Activated naive CD4-positive, alpha-beta T cell treated with Interleukin-2 at 50 U/mL for 16 hours (primary cell): ENCODE measurements at places on chromosomes 7 and 10.

- no peak for DNase-seq
These were observed 7.7 kb downstream of the INSIG1 start for GRCh38 chr7:155305231-155305904.

- no peak for DNase-seq
These were observed 175.3 kb upstream of the TMEM229A start for GRCh38 chr7:124208173-124208572.

DNA sequence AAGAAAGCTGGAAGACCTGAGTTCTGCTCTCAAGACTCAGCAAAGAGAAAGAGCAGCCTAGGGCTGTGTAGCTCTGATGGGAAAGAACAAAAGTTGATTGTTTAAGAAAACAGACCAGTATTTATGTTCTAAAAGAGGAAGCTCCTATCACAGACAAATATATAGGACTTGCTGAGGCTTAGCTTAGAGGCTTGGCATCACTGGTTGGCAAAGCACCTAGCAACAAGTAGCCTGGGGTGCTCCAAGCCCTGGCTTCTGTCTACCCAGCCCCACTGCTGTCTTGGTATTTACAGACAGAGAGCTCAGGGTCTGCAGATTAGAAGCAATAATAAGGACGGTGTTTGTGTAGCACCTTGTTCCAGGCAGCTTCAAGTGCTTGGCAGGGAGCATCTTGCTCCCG is 36.9 kb upstream of the CCDC3 start:
- no peak for DNase-seq

DNA sequence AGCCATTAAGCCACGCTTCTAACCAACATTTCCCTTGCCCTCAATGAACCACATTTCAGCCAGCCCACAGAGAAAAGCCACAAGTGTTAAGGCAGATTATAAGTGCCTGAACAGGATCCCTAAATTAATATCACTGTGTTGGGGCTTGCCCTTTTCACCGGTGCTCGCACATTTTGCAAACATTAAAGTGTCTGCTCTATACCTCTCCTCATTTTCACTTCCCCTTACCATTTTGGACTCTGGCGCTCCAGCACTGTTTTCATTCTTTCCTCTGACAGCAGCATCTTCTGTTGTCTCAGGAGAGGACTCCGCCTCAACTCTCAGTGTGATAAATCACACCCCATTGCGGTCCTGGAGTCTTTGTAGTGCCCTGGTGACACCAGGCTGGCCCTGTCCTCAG is 274.2 kb downstream of the BAMBI start:
- no peak for DNase-seq

- no peak for DNase-seq
These were observed 49.0 kb upstream of the STK17A start for GRCh38 chr7:43533801-43534479.

DNA sequence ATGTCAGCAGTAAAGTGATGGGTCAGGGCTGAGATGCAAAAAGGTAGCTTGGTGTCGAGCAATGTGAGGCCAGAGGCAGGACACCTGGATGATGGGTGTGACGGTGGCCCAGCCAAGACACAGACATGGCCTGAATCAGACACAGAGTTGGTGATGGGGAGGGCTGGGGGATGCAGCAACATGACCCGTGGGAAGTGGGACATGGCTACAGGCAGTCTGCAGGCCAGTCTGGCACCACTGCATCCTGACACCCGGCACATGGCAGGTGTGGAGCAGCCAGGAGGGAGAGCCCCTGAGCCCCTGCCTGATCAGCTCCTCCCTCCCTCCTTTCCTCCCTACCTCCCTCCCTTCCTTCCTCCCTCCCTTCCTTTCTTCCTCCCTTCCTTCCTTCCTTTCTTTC is 114.8 kb upstream of the WDR11 start:
- DNase-seq: no peak

- peak; percentile 36 for DNase-seq
These were observed 15.4 kb downstream of the NFE2L3 start for GRCh38 chr7:26167303-26167934.

- DNase-seq: no peak
These were observed 94.5 kb downstream of the INPP5A start for GRCh38 chr10:132632091-132632561.

DNA sequence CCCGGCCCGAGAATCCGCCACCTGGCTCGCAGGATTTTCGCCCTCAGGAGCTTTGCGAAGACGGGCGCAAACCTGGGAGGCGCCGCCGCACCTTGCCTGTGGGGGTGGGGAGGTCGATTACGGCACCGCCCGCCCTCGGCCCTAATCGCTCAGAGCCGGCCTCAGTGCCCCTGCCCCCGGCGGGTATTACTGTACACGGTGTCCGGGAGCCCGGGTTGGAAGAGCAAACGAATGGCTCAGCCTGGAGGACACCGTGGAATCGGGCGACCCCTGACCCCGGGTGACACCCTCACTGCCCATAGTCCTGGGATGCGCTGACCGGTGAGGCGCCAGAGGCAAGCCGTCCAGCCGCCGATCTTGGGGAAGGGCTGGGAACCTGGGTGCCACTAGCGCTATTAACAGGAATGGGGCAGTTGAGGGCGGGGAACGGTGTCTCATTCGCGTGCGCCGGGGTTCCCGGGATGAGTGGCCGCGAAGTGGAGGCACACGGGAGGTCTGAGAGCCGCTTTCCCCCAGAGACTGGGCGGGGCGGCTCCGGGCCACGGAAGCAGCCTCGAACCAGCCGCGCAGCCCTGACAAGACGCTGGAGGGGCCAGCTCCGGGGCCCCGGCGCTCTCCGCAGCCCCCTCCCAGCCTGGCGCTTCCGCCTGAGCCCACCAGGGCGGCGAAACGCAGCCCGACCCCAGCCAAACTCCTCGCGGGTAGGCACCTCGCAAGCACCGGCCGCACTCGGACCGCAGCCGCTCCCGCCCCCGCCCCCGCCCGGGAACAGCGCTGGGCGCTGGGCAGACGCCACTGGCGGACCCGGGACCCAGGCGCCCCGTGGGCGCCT is 167.5 kb downstream of the NRF1 start:
- peak; percentile 18 for DNase-seq

GRCh38 chr7:42237811-42238541 is 967 bp upstream of the GLI3 start:
- no peak for DNase-seq

GRCh38 chr10:11597470-11597869 is 14.0 kb downstream of the USP6NL start:
- no peak for DNase-seq

GRCh38 chr10:119541046-119541445 is 1.5 kb downstream of the RGS10 start:
- DNase-seq: peak; percentile 41

GRCh38 chr10:126227762-126228134 is 160.5 kb downstream of the ADAM12 start:
- DNase-seq: no peak

DNA sequence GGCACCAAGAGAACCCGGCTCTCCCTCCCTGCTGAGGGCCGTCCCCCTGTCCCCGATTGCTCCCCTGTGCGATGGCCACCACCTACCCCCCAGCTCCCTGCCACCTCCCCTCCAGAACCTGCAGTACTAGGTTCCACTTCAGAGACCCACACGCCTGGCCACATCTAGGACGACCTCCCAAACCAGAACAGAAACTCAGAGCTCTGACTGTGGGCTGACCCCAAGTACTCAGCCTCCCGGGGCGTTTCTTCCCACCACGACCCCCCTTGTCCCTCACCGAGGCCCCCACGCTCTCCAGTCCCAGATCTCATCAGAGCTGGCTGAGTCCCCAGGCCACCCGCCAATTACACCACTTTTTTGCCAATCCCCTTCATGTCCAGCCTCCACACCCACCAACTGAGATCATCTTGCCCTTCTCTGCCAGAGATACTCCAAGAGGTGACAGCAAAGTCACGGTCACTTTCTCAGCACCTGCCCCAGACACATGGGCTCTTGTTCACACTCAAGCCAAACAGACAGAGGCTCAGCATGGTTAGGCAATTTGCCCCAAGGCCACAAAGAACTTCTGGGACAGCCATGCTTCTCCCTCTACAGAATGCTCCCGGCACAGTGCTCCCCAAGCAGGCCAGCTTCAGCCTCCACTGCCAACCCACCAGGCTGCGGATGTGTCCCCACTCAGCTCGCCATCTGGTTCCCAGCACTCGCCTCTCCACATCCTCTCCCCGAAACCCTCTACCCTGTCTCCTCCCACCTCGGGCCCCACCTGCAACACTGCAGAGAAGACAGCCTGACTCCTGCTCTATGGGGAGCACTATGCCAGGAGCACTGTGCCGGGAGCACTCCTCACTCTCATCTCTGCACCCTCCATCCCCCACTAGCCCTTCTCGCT is 4.7 kb downstream of the TMEM120A start:
- no peak for DNase-seq

DNA sequence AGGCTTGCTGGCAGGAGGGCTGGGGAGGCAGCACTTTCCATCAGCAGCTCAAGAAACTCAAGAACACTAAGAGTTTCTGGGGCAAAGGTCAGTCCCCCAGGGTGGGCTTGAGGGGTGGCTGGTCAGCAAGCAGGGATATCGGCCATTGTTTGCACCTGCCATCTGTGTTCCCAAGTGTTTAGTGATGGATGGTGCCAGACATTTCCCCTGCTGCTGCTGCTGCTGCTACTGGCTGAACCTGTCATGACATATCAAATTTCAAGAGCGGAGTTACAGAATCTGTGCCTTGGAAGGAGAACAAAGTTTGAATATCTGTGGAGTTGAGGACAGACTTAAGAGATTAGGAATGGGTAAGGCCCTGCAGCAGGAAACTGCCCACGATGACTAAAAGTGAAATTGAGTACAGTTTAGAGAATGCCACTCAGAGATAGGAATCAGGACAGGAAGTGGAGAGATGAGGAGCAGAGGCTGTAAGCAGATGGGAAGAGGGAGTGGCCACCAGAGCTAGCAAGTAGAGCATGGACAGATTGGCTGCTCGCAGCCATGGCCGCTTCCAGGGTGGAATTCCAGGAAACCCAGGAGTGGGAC is 39.2 kb upstream of the PPP1R3C start:
- no peak for DNase-seq
